ENCODE measurements at places on chromosomes 1 and 21. TPM values are rescaled to one million over a fixed set of nuclear protein-coding genes. Genes with fewer than 3 reads are reported as not detected.

Gene FNBP1L
- 119 TPM for total RNA-seq

Gene RPS27
- 1,333 TPM for total RNA-seq

GRCh38 chr21:35015435-35016024 is 33.6 kb downstream of the RUNX1 start:
- no peak for DNase-seq

- DNase-seq, result no peak
These were observed 9.6 kb upstream of the CD34 start for GRCh38 chr1:207920444-207921021.

- no peak for DNase-seq
These were observed 16.3 kb downstream of the L1TD1 start for GRCh38 chr1:62210960-62211359.

Gene GJA9
- total RNA-seq, result not detected

Gene CYP4Z1
- 1.3 TPM for total RNA-seq

Gene LAX1
- total RNA-seq, result 2.4 TPM

Gene PDE9A
- 17.0 TPM for total RNA-seq

All from lung (tissue), 17 donors.